Esophagus squamous epithelium (tissue), 5 donors: ENCODE measurements at places on chromosomes 7 and 10. TPM values are rescaled to one million over a fixed set of nuclear protein-coding genes. Genes with fewer than 3 reads are reported as not detected.
A peak's percentile ranks its signal among the peaks of the same experiment; 100 is the strongest.

- H3K27me3 ChIP-seq: no peaks in the 10 kb centered on the region
- H3K4me1 ChIP-seq: peaks cover 3% of the 10 kb centered on the region
- H3K4me3 ChIP-seq: no peak overlapping the region
- no peak for DNase-seq
- H3K27ac ChIP-seq: peak overlapping the region; percentile 73
Observed at GRCh38 chr10:70192326-70192968, 22.1 kb upstream of the SAR1A start.

FAM3C gene
- total RNA-seq: 47.7 TPM

GRCh38 chr10:35463878-35464277 is 127.6 kb downstream of the CCNY start:
- H3K36me3 ChIP-seq: no peaks in the 10 kb centered on the region
- H3K4me3 ChIP-seq: no peak overlapping the region
- H3K27ac ChIP-seq: no peak overlapping the region

GRCh38 chr7:44505595-44505994 is 15.1 kb upstream of the NUDCD3 start:
- no peak overlapping the region for H3K27ac ChIP-seq
- no peaks in the 10 kb centered on the region for H3K4me1 ChIP-seq
- no peaks in the 10 kb centered on the region for H3K36me3 ChIP-seq

GRCh38 chr7:128091106-128091505 is 59.9 kb upstream of the LRRC4 start:
- no peak overlapping the region for H3K27ac ChIP-seq
- H3K27me3 ChIP-seq: no peaks in the 10 kb centered on the region
- H3K36me3 ChIP-seq: no peaks in the 10 kb centered on the region

DNA sequence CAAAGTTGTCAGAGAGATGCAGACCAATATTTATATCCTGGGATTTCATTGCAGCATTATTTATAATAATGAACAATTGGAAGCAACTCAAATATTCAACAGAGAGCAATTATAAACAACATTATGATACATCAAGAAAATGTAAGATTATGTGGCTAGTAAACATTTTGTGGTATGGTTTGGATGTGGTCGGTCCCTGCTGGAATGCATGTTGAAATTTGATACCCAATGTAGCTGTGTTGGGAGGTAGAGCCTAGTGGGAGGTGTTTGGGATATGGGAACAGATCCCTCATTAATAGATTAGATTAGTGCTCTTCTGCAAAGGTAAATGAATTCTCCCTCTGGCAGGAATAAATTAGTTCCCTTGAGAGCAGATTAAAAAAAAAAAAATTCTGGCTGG is 350.9 kb downstream of the ANKRD30A start:
- no peak for DNase-seq
- no peaks in the 10 kb centered on the region for H3K36me3 ChIP-seq
- H3K27me3 ChIP-seq: no peaks in the 10 kb centered on the region
- H3K4me3 ChIP-seq: no peak overlapping the region
- no peak overlapping the region for H3K27ac ChIP-seq
- H3K4me1 ChIP-seq: no peaks in the 10 kb centered on the region

CDNF gene
- 1.1 TPM for total RNA-seq

DRGX gene
- not detected for total RNA-seq

- H3K4me1 ChIP-seq: no peaks in the 10 kb centered on the region
- H3K36me3 ChIP-seq: no peaks in the 10 kb centered on the region
- no peak overlapping the region for H3K27ac ChIP-seq
- DNase-seq: no peak
- no peaks in the 10 kb centered on the region for H3K27me3 ChIP-seq
Observed at GRCh38 chr7:78057571-78057970, 259.0 kb downstream of the PHTF2 start.

GIMAP6 gene
- total RNA-seq: 30.1 TPM

DNA sequence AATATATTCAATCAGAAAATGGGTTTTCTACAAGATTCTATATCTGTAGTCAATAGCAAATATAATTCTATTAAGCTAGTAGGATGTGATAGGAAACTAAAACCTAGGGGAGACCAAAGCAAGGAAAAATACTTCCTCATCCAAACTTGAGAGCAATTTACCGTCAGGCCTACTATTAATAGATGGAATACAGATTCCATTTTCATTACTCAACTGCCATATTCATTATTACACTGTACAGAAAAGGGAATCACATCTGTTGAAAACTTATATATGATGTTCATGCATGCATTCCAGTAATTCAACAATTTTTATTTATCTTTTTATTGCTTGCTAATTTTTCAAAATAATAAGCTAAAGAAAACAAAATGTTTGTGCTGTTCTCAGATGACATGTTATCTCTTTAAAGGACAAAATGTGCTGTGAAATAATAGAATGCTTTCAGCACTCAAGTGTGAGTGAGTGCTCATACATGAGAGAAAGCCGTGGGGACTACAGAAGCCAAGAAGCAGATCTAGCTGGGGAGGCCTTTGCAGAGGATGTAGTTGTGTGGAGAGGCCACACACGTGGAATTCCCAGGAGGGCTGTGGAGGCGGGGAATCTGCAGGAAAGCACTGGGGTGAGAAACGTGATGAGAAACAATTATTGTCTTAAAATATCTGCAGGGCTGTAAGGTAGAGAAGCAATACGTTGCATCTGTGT is 110.0 kb downstream of the EGFR start:
- no peaks in the 10 kb centered on the region for H3K27me3 ChIP-seq
- H3K27ac ChIP-seq: peak overlapping the region; percentile 94
- no peak for DNase-seq
- H3K4me1 ChIP-seq: peaks cover 77% of the 10 kb centered on the region
- peaks cover 3% of the 10 kb centered on the region for H3K36me3 ChIP-seq

GRCh38 chr7:157018328-157018996 is 8.0 kb upstream of the MNX1 start:
- DNase-seq: no peak
- no peaks in the 10 kb centered on the region for H3K36me3 ChIP-seq
- peaks cover 66% of the 10 kb centered on the region for H3K27me3 ChIP-seq
- peak overlapping the region; percentile 26 for H3K4me3 ChIP-seq
- H3K27ac ChIP-seq: no peak overlapping the region
- peaks cover 15% of the 10 kb centered on the region for H3K4me1 ChIP-seq
